Activated CD4-positive, alpha-beta memory T cell treated with anti-CD3 and anti-CD28 coated beads for 36 hours (primary cell): ENCODE measurements at places on chromosomes 12 and 14. TPM values are rescaled to one million over a fixed set of nuclear protein-coding genes. Genes with fewer than 3 reads are reported as not detected.

The FAM222A gene
- 0.29 TPM for total RNA-seq

- H3K4me1 ChIP-seq: no peaks in the 10 kb centered on the region
- H3K4me3 ChIP-seq: no peak overlapping the region
- peaks cover 16% of the 10 kb centered on the region for H3K27me3 ChIP-seq
These were observed 271.6 kb downstream of the CACNA1C start for GRCh38 chr12:2324387-2324786.

DNA sequence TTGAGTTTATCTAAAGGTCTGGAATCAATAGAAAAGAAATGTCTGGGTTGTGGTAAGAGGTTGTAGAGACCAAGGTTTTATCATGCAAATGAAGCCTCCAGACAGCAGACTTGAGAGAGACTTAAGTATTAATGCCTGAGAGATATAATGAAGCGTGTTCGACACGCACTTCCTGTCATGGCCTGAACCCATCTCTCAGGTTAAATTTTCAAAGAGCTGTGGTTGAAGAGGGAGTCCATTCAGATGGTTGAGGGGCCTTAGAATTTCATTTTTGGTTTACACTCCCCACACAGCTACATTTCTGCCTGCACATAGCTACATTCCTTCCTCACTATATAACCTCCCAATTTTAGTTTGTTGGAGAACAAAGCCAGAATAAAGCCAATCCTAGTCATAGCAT lies 10.1 kb upstream of the CLEC12A start:
- no peaks in the 10 kb centered on the region for H3K27me3 ChIP-seq
- no peak overlapping the region for H3K4me3 ChIP-seq
- H3K27ac ChIP-seq: no peak overlapping the region
- no peak for DNase-seq

- peaks cover 5% of the 10 kb centered on the region for H3K27me3 ChIP-seq
- no peak overlapping the region for H3K27ac ChIP-seq
- H3K4me1 ChIP-seq: no peaks in the 10 kb centered on the region
- DNase-seq: no peak
These were observed 40.8 kb downstream of the DBX2 start for GRCh38 chr12:45010059-45010458.

DNA sequence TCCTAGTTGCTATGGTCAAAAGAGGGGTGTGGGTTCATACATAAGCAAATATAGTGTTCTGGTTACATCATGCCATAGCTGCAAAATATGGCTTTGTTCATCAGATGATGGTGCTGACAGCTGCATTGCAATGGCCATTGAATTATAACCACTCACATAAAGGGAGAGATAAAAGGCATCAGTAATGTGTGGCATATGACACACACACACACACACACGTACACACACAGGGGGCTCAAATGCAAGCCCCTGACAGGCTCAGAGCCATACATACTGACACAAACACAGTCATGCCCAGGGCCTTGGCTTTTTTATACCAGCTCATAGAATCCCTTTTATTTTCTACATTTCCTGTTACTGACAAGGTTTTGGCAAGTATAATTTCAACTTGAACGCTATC lies 698.9 kb downstream of the BCL11B start:
- H3K27me3 ChIP-seq: no peaks in the 10 kb centered on the region
- DNase-seq: no peak
- H3K4me3 ChIP-seq: no peak overlapping the region
- H3K4me1 ChIP-seq: no peaks in the 10 kb centered on the region
- no peak overlapping the region for H3K27ac ChIP-seq
- peaks cover 3% of the 10 kb centered on the region for H3K36me3 ChIP-seq
